ENCODE measurements at places on chromosomes 1 and 21.
A peak's percentile ranks its signal among the peaks of the same experiment; 100 is the strongest.

DNA sequence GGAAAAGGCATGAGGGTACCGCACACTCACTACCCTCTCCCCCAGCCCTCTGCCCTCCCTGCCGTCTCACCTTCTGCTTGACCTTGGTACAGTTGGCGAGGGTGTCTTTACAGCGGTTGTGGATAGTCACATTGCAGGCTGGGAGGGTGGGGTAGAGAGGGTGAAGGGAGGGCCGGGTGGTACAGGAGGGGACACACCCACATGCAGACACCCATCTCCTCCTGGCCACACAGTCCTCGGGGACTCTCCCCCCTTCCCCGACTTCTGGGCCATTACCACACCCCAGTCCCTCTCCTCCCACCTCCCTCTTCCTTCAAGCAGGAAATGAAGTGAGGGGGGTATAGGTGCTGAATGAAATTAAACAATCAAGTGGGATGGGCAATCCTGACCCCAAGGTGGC is 11.6 kb downstream of the ARHGEF2 start:
- DNase-seq, result no peak

GRCh38 chr1:59570524-59570923 is 244.2 kb upstream of the HOOK1 start:
- DNase-seq, result no peak

DNA sequence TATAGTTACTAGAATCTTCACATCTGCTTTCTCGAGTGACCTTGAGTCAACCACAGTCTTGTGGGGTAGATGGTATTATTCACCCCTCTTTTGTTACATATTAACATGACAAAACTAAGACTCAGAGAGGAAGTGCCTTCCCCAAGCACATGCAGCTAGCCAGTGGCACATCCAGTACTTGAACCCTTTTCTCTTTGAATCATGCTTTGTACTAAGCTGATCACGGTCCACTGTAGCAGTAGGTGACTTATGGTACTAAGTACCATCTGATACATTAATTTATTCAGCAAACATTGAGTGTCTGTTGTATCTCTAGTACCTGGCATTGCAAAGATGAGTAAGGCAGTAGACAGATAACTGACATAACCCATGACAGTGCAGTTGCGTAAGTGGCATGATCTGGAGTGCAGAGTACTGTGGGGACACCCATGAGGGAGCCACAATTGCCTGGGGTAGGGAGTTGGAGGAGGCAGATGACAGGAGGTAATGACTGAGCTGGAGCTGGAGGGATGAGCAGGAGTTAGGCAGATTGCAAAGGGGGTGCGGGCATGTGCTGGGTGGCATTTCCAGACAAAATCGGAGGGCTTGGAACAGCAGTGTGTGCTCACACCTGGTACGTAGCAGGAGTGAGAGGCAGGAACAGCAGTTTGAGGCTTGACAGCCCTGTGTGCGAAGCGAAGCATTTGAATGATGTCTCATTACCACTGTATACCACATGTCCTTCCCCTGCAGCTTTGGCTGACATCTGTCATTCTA is 29.8 kb downstream of the UCK2 start:
- DNase-seq, result no peak

GRCh38 chr1:150567717-150568593 is 11.5 kb downstream of the MCL1 start:
- peak; percentile 88 for DNase-seq

GRCh38 chr1:168112673-168113305 is 23.9 kb downstream of the GPR161 start:
- no peak for DNase-seq

- no peak for DNase-seq
These were observed 28.9 kb upstream of the LYPLAL1 start for GRCh38 chr1:219144658-219145315.

- DNase-seq, result no peak
These were observed 2.0 kb downstream of the GFI1 start for GRCh38 chr1:92484472-92485380.

- DNase-seq, result no peak
These were observed 30.7 kb upstream of the RCC2 start for GRCh38 chr1:17470021-17470799.

GRCh38 chr1:18957532-18958300 is 1.2 kb upstream of the IFFO2 start:
- DNase-seq, result no peak

GRCh38 chr1:151867765-151868411 is 14.4 kb upstream of the THEM5 start:
- DNase-seq, result no peak

DNA sequence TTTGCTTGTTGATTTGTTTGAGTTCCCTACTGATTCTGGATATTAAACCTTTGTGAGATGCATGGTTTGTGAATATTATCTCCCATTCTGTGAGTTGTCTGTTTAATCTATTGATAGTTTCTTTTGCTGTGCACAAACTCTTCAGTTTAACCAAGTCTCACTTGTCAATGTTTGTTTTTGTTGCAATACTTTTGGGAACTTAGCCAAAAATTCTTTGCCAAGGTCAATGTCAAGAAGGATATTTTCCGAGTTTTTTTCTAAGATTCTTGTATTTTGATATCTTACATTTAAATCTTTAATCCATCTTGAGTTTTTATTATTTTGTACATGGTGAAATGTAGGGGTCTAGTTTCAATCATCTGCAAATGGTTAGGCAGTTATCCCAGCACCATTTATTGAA is 1230.7 kb upstream of the NCAM2 start:
- no peak for DNase-seq

GRCh38 chr1:175373786-175374623 is 181.4 kb upstream of the KIAA0040 start:
- no peak for DNase-seq

- DNase-seq, result no peak
These were observed 639 bp upstream of the SPATA1 start for GRCh38 chr1:84505493-84506001.

DNA sequence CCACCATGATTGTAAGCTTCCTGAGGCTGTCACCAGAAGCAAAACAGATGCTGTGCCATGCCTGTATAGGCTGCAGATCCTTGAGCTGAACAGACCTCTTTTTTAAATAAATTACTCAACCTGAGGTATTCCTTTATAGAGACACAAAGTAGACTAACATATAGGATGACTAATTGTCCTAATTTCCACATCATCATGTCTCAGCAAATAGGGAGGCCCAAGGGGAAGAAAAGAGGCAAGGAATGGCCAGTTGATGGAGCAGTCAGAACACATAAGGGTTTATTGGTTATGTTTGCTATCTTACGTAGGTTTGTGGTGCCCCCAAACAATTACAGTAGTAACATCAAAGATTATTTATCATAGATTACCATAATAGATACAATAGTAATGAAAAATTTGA is 126.2 kb downstream of the RASAL2 start:
- DNase-seq, result no peak

DNA sequence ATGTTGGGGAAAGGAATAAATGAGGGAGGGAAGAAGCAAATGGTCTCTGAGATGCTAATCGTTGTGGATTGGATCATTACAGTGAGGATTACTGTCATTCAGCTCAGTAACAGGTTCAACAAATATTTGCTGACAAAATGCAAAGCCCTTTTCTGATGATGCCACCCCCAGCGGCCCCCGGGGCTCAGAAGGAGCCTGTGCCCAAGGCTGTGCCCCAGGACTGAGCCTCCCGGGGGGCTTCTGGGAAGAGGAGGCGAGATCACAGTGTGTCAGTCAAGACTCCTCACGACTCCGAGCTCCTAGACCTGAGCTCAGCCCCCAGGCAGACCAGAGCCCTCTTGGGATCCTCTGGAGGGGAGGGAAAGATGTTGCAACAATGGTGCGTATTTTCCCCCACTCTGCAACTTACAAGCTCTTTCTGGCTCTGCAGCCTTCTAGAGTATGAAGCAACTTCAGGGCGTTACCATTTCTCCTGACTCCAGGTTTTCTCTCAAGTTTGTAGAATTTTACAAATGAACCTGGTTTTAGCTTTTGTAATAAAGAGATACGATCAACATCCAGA is 20.8 kb downstream of the EPHA8 start:
- DNase-seq, result no peak

GRCh38 chr1:89980605-89981004 is 14.3 kb upstream of the ZNF326 start:
- no peak for DNase-seq

GRCh38 chr1:154716011-154716410 is 108.0 kb upstream of the ADAR start:
- no peak for DNase-seq

- DNase-seq, result no peak
These were observed 464.3 kb upstream of the DEPDC1 start for GRCh38 chr1:68961143-68961542.

GRCh38 chr1:156627313-156627880 is 8.2 kb downstream of the HAPLN2 start:
- DNase-seq, result no peak

GRCh38 chr1:83802023-83802422 is 196.9 kb downstream of the TTLL7 start:
- DNase-seq, result no peak

- no peak for DNase-seq
These were observed 122.7 kb downstream of the UCHL5 start for GRCh38 chr1:192936313-192937018.

DNA sequence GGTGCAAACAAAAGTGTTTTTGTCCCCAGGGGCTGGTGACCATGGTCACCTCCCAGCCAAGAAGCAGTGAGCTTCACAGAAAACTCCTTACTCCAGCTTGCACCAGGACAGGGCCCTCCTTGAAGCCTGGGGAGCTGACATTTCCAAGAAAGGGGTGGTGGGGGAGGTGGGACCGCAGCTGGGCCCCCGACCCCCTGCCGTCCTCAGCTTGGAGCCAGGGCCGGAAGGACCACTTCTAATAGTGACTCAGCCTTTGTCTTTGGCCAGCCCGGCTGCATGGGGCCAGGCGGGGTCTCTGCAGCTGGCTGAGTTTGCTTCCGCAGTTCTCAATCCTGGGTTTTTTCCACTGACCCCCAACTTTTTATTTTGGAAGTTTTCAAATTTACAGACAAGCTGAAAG is 136.5 kb upstream of the POU3F1 start:
- no peak for DNase-seq

DNA sequence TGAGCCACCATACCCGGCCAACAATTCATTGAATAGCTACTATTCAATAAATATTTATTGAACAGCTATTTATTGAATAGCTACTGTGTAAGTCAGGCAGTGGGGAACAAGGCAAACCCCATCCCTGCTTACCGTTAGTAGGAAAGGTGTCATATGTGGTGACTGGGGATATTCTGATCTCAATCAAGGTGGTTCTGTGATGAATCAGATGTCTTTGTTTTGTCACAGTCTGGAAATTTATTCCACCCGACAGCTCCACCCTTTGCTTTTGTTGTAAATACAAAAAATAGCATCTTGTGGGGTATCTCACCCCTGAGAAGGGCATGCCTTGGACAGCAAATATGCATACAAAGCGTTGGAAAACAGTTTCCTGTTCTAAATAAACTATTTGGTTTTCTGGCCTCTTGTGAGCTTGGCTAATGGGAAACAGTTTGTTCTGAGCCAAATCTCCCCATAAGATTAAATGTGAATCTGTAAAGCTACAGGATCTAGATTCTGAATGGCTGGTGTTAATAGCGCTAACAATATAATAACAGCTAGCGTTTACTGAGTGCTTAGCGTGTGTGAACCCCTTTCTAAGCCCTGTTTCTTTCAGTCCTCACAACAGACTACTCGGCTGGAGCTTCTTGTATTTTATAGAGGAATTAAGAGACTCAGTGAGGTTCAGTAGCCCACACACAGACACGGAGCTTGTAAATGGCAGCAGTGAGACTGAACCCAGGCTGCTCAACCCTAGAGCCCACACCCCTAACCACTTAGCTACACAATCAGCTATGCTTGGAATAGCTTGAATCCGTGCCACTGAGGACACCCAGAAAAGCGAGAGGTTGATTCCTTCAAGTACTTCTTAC is 5.5 kb downstream of the PDPN start:
- DNase-seq, result no peak

- DNase-seq, result no peak
These were observed 60.6 kb downstream of the RGS2 start for GRCh38 chr1:192869308-192869940.

DNA sequence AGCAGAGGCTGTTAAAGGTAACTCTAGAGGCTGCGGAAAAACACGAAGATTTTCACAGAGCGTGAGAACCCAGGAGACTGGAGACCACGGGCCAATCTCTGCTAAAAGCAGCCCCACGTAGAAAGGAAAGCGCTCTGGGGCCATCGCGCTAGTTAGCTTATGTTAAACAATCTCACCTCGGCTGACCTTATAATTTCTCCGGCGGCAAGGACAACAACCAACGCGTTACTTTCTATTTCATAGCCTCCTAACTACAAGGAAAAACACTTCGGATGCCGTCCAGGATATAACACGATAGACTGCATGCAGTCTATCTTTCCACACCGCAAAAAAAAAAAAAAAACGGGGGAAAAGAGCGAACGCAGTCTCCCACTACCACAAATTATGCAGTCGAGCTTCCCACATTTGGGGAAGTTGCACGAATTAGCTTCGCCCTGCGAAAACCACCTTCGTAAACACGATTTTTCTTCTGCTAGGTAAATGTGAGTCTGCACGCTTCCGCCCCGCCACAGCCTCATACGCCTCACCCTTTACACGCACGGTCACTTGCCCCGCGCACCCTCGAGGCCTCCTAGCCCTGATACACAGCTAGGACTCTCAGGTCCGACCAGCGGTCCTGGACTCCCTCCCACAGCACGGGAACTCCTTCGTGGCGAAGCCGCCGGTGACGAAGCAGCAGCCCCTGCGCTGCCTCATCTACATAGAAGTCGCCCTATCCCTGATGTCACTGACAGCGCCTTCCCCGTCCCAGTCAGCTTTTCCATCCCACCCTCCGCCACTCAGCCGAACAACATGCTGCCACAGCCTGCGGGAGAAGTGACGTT is 87.8 kb downstream of the PRKAB2 start:
- DNase-seq, result peak; percentile 25

DNA sequence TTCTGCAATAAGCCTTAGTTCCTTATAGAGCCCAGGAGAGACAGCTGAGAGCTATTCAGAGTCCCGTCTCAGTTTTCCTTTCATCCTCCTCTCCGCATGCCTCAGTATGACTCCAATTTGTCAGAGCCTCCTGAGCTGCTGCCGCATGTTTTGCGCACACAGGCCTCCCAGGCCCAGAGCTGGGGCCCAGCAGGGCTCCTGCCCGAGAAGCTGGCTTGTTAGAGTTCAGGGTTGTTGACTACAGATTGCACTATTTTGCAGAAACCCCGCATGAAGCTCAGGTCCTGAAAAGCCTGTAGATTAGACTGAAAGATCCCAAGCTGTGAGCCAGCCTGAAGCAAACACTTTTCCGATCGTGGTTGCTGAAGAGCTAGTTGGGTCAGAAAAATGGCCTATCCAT is 51.5 kb downstream of the IGSF5 start:
- DNase-seq, result no peak

- DNase-seq, result no peak
These were observed 5.5 kb downstream of the SDCCAG8 start for GRCh38 chr1:243261390-243261789.

- no peak for DNase-seq
These were observed 144.5 kb upstream of the L1TD1 start for GRCh38 chr1:62050165-62050564.

- no peak for DNase-seq
These were observed 8.8 kb upstream of the KLHL12 start for GRCh38 chr1:202935844-202936243.

GRCh38 chr1:164495905-164496304 is 63.1 kb upstream of the PBX1 start:
- no peak for DNase-seq

- DNase-seq, result no peak
These were observed 101.5 kb upstream of the RAB4A start for GRCh38 chr1:229169399-229169798.

GRCh38 chr1:39652105-39652504 is 12.7 kb upstream of the HEYL start:
- DNase-seq, result no peak

GRCh38 chr1:39919545-39919944 is 17.8 kb upstream of the MYCL start:
- peak; percentile 67 for DNase-seq
